ENCODE measurements at places on chromosomes 3 and 15. TPM values are rescaled to one million over a fixed set of nuclear protein-coding genes. Genes with fewer than 3 reads are reported as not detected.

DNA sequence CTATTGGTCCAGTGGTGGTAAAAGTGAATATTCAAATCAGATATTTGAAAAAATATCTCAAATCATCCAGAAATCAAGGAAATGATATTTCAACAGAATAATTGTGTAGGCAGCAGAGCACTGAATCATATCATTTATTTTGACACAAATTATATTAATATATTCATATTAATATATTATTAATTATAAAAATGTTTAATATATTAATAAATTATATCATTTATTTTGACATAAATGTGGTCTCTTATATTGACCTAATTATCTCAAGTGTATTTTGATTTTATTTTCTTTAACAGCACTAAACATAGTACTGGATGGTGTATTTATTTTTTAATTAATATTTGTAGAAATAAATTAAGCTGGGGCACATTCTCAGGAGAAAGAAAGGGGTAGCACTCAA, 257.7 kb upstream of the THBS1 start:
- DNase-seq = no peak

DNA sequence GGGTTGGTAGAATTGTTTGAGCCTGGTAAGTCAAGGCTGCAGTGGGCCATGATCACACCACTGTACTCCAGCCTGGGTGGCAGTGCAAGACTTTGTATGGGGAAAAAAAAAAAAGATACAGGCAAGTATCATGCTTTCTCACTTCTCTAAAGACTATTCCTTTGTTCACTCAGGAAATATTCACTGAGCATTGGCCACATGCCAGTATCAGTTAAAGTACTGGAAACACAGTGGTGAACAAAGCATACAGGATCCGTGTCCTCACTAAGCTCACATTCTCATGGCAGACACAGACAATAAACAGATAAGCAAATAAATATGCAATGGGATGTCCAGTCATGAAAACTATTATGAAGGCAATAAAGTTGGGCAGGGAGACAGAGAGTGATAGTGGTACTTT, 5.1 kb upstream of the MTHFS start:
- no peak for DNase-seq

DNA sequence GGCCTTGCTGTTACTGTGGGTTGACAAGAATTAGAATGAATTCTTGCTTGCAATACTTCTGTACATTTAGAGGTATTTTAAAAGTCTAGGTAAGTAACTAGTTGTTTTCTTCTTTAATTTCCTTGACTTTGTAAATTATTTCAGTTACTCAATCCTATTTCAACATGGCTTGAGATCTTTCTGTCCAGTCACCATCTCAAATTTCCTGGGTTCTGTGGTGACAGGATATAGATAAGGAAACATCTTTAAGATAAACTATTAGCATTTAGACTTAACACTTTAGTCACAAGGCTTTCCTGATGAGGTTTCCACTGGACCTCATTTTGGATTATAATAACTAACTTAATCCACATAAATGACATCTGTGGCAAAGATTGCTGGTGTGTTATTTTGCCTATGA, 195.9 kb upstream of the DPH6 start:
- no peak for DNase-seq

DNA sequence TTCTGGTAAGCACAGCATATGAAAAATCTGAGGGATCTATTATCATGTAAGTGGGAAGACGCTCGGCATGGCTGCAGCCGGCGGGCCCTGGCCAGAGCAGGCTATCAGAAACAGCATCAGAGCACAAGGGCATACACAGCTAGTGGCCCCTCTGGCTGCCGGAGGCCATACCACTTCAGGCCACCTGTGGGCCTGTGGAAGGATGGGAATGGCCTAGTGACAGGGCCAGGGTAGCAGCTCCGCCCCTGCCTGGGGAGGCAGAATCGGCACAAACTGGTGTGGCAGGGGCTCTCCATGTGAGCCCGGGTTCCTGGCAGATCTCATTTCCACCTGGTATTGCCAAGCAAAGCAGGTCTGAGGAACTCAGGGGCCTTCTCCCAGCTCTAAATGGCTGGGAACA, 46.4 kb downstream of the SH3BP5 start:
- DNase-seq = peak; percentile 81

TTC23 gene
- 22.6 TPM for total RNA-seq

TMEM40 gene
- not detected for total RNA-seq

- no peak for DNase-seq
Measured at GRCh38 chr3:6437631-6438030, 423.3 kb upstream of the GRM7 start.

DNA sequence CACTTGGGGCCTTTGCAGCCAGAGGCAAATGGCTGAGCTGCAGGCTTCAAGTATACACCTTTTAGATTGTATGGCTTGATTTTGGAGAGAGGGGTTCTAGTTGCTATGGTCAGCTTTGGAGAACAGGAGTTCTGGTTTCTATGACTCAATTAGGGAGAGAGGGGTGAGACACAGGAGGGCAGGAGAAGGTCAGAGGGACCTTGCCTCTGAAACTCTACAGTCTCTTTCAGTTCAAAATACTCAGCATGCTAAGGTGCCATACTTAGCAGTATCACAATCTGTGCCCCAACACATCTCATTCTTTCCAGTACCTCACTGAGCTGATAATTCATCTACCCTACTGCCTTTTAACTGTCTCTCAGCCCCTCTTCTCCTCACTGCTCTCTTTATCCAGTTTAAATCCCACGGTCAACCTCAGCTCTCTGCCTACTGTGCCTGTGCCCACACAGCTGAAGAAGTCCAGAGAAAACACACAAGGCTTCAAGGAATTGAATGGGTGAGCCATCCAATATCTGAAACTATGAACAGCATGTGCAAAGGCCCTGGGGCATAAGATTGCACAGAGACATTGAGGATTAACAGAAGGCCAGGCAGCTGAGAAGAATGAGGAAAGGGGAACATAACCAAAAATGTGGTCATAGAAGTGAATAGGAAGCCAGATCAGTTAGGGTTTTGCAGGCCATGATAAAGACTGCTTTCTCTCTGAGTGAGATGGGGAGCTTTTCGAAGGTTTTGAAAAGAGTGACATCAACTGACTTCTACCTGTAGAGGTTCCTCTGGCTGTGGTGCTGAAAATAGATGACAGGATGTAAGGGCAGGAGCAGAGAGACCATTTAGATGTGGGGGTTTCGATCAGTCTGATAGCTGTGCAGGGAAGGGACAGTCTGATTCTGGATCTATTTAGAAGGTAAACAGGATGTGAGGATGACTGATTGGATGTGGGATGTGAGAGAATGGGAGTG, 54.5 kb upstream of the C3orf80 start:
- DNase-seq = no peak

GRCh38 chr3:147507638-147508286, 98.6 kb downstream of the ZIC1 start:
- no peak for DNase-seq

CD86 gene
- not detected for total RNA-seq

TMEM212 gene
- not detected for total RNA-seq

DNA sequence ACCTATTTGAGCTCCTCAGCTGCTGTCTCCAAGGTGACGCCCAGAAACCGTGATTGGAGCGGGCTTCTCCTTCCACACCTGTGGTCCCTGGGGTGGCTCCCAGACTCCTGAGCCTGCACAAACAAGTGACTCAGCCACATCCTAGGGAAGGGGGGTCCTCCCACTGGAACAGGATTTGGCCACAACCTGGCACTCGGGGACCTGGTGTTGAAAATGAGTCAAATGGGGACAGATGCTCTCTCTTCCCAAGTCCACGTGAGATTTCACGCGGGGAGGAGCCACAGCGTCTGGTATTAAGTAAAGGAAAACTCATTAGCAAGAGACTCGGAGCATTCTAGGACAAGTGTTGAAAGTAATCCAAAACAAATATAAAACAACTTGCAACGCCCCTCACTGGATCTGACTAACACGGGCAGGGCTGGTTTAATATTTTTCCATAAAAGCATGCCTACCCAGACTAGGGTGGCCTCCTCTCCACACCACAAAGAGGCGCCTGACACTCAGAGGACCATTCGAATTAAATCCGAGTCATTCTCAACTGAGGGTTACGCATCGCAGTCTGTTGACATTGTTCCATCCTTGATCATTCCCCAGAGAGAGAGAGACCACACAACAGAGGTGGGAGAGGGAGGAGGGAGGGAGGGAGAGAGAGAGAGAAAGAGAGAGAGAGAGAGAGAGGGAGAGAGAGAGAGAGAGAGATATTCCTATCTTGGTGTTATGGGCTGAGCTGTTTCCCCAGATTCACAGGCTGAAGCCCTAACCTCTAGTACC, 74.4 kb downstream of the MGLL start:
- no peak for DNase-seq

HMCES gene
- 33.0 TPM for total RNA-seq

DNA sequence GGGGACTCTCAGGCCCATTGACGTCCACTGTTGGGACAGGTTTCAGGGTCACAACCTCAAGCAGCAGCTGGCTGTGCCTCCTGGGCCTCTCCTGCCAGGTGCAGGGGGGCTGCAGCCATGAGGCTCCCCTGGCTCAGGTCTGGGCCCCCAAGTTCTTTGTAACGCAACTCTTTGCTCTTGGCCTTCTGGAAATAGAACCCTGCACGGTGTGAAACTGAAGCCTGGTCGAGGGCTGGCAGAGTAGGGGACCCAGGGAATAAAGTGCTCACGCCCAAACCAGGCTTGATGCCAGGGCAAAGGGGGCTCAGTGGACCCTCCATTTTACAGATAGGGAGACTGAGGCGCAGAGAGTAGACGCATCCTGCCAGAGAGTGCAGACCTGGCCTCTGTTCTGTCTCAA, 771 bp downstream of the CALML4 start:
- no peak for DNase-seq

GRCh38 chr3:56800832-56801661, 702 bp downstream of the ARHGEF3 start:
- peak; percentile 78 for DNase-seq

LRRIQ4 gene
- total RNA-seq = not detected

DNA sequence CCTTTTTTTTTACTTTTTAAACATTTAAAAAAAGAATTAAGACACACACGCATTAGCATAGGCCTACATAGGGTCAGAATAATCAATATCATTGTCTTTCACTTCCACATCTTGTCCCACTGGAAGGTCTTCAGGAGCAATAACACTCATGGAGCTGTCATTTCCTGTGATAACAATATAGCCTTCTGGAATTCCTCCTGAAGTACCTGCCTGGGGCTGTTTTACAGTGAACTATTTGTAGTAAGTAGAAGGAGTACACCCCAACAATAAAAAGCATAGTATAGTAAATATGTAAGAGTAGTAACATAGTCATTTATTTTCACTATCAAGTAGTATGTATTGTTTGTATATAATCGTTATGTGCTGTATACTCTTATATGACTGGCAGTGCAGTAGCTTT, 19.5 kb upstream of the CLDN18 start:
- DNase-seq = no peak

DNA sequence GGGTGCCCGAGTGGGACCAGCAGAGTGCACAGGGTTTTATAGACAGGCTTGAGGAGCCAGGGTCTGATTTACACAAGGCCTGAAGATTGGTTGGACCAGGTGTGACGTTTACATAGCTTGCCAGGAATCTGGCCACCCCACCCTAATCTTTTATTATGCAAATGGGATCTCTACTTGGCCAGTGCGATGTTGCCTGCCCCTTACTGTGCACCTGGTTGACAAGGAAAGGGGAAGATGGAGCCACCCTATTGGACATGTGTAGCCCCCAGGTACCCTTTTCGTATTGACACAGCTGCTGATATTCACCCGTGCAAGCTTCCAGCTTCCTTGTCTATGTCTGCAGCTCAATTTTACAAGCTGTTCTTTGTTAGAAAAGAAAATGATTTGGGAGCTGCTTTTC, 132.0 kb downstream of the ARNT2 start:
- DNase-seq = no peak

GRCh38 chr3:4729061-4729973, 236.2 kb downstream of the ITPR1 start:
- DNase-seq = no peak

DNA sequence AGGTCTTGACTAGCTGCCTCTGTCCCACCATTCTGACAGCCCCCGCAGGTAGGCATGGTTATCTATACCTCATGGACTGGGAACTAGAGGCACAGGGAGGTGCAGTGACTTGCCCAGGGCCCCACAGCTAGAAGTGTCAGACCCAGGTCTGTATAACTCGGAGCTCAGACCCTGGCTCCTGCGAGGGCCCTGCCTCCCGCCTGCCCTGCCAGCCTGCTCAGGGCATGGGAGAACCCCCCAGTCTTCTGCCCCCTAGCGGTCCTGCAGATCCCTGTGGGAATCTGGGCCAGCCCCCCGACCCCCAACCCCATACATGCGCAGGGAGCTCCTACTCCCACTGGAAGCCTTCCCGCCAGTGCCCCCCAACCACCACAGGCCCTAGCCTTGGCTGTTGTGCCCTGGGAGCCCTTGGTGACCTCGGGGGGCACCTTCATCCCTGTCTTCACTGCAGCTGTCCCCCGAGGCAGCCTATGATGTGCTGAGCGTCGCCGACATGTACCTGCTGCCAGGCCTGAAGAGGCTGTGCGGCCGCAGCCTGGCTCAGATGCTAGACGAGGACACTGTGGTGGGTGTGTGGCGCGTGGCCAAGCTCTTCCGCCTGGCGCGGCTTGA, 6.9 kb downstream of the ABTB1 start:
- DNase-seq = no peak

DNA sequence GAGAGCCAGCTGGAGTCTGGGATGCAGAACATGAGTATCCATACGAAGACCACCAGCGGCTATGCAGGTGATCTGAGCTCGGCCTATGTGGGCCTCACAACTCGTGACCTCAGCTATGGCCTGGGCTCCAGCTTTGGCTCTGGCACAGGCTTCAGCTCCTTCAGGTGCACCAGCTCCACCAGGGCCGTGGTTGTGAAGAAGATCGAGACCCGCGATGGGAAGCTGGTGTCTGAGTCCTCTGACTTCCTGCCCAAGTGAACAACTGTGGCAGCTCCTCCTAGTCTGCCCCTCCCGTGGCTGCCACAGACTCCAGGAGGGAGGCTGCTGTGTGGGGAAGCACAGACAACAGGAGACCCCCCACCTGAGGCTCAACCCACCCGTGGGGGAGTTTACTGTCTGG, 3.6 kb upstream of the KPNA4 start:
- no peak for DNase-seq

HIGD1A gene
- total RNA-seq = 239 TPM

DNAH12 gene
- not detected for total RNA-seq

- DNase-seq = peak; percentile 50
Measured at GRCh38 chr3:12371525-12372140, 82.8 kb downstream of the PPARG start.

BHLHE40 gene
- total RNA-seq = 6.6 TPM

GRCh38 chr3:42994595-42994994, 15.5 kb downstream of the GASK1A start:
- no peak for DNase-seq

GRCh38 chr3:47407896-47408838, 27.3 kb downstream of the PTPN23 start:
- no peak for DNase-seq

GRCh38 chr3:133910422-133910821, 14.7 kb upstream of the RAB6B start:
- DNase-seq = peak; percentile 30

DNA sequence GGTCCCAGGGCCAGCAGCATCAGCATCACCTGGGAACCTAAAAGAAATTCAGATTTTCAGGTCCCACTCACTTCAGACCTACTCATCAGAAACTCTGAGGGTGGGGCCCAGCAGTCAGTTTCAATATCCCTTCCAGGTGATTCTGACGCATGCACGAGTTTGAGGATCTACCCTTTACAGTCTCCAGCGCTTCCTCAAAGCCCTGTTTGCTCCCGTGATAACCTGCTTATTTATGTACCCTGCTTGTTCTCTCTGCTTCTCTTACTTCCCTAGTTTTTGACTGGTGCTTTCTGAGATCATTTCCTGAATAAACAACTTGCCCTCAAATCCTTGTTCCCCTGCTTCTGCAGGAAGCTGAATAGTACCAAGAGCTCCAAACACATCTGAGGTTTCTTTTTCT, 245.3 kb downstream of the ZNF621 start:
- no peak for DNase-seq

GRCh38 chr3:95235916-95236315, 1173.1 kb downstream of the NSUN3 start:
- no peak for DNase-seq
